ENCODE measurements at places on chromosomes 16 and 17.

DNA sequence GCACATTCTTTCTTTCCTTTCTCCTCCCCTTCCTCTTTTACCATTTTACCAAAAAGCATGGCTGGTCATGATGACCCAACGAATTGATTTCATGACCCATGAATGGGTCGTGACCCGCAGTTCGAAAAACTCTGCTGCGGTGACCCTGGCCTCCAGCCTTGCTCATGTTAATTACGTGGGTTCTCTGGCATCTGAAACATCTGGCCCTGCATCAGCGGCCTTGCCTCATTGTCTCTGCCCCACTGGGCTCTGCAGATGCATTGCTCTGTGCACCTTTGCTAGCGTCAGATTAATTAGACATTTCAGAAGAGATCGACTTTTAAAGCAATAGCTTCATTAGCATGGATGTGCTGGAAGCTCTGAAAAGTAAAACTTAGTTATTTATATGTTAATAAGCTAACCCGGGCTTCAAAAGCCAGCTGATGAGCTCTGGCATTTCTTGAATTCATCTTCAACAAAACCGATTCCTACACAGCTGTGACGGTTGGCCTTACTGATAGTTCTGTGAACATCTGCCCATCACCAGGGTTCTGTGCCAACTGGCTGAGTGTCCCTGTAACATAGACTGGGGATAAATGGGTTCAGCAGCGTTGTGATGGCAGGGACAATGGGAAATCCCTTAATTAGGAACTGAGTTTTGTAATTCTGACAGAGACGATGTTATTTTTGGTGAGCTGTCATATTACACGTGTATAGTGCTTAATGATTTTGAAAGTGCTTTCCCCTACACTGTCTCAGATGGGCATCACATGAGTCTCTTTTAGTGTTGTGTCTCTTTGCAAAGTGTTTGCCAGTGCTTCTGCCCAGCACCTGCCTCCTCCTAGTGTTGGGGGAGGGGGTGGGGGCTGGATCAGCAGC is 225.9 kb upstream of the EEF2KMT start:
- DNase-seq: no peak

- no peak for DNase-seq
Measured at GRCh38 chr16:53083119-53083518, 28.3 kb downstream of the CHD9 start.

DNA sequence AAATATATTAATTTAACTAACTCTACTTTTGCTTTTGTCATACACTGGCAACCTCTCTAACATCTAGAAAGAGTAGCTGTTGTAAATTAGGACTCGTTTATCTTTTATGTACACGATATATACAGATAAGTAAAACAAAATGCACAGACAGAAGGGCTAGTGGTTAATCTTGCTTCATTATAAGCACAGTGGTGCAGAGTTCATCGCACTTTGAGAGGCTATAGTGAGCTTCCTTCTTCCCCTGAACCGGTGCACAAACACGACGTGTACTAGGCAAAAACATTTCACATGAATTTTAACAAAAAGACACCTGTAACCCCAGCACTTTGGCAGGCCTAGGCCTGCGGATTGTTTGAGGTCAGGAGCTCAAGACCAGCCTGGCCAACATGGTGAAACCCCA is 10.4 kb upstream of the GOT2 start:
- DNase-seq: no peak

GRCh38 chr16:60204181-60204580 is 1470.1 kb upstream of the GOT2 start:
- peak; percentile 61 for DNase-seq

- DNase-seq: no peak
Measured at GRCh38 chr16:49127103-49127502, 154.5 kb downstream of the CBLN1 start.

GRCh38 chr16:81778861-81779535 is at the start of gene PLCG2:
Gene PLCG2 (plus strand): TSS chr16:81779291. CDS start chr16:81785990, 6,699 bp downstream.
- peak; percentile 16 for DNase-seq

GRCh38 chr17:36184023-36184765 is 7.8 kb upstream of the TBC1D3B start:
- no peak for DNase-seq

- no peak for DNase-seq
Measured at GRCh38 chr17:49762151-49762941, 1.6 kb downstream of the FAM117A start.

GRCh38 chr16:23280483-23280967 is 21.6 kb upstream of the SCNN1B start:
- no peak for DNase-seq

DNA sequence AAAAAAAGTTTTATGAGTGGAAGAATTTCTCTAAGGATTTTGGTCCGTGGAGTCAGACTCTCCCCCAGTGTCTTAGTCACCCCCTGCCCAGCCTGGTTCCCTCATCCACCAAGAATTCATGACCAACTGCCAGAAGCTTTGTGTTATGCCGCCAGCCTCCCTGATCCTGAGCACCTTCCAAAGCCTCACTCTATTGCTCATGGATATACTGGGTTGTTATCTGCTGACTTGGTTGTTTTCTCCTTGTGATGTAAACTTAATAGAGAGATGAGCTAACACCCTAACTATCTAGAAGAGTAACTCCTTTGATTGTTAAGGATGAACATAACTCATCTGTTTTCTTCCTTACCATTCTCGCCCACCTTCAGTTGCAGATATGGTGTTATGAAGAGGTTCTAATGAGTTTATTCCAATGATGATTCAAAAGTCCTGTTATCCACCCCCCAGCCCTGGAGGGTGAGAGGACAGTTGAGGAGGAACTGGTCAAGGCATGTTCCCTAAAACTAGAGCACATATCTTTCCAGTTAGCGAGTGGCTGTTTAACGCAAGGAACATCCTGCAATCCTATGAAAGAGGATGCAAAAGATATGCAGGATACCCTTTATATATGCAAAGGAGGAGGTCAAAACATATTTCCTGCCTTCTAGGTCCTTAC is 1.5 kb upstream of the PSMD3 start:
- DNase-seq: peak; percentile 90

DNA sequence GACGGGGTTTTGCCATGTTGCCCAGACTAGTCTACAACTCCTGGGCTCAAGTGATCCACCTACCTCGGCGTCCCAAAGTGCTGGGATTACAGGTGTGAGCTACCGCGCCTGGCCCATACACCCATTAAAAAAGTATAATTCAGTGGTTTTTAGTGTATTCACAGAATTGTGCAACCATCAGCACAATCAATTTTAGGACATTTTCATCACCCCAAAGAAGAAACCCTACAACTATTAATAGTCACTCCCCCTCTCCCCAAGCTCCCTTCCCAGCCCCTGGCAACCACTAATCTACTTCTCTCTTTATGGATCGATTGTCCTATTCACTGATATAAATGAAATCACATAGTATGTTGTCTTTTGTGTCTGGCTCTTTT is 3.8 kb upstream of the EEF2K start:
- DNase-seq: no peak

DNA sequence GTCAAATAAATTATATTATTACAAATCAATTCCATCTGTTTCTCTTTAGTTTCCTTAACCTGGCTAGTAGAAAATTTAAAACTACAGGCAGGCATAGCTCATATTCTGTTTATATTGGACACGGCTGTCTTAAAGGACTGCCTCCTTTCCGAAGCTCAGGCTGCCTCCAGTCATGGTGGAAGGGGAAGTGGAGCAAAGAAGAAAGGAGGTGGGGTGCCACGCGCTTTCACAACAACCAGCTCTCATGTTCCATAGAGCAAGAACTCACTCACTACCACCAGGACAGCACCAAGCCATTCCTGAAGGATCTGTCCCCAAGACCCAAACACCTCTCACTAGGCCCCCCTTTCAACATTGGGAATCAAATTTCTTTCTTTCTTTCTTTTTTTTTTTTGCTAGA is 149.3 kb upstream of the KCNJ18 start:
- DNase-seq: no peak

- DNase-seq: peak; percentile 72
Measured at GRCh38 chr17:13154398-13154797, 136.6 kb upstream of the ELAC2 start.

GRCh38 chr17:49567871-49568694 is 7.6 kb upstream of the NXPH3 start:
- peak; percentile 71 for DNase-seq

GRCh38 chr17:2176499-2177169 is 121.7 kb downstream of the HIC1 start:
- no peak for DNase-seq

- DNase-seq: no peak
Measured at GRCh38 chr17:7855660-7856010, 769 bp downstream of the TMEM88 start.

DNA sequence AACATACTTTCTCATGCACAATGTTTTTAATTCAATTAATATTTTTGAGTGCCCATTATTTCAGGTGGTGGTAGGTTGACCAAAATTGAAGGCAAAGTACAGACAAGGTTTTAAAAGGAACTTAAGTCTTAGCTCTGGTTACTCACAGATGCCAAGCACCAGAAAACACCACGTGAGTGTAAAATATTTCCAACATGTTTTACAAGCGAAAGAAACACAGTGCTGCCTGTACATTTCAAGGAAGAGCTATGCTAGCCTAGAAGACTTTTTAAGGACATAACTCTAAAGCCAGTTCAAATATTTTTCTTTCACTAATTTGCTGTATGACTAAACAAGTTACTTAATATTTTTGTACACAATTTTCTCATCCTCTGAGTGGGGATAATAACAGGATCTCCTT is 736.4 kb upstream of the GOT2 start:
- DNase-seq: no peak

- no peak for DNase-seq
Measured at GRCh38 chr16:61944004-61944403, 92.2 kb downstream of the CDH8 start.

DNA sequence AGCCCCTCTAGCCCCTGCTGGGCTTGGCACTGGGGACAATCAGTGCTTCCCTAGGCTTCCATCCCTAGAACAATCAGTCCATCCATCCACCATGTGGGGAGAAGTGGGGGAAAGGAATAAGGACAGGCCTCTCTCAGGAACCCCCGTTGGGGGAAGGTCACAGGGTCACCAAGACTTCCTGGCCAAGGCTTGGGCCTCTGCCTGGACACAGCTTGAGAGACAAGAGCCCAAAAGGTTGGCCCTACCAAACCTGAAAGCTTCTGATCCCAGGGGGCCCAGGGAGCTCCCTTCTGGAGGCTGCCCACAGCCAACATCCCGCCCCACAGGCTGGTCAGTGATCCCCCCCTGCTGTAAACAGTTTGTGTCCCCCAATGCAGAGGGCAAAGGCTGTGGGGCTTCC is 16.2 kb upstream of the MTMR4 start:
- no peak for DNase-seq

DNA sequence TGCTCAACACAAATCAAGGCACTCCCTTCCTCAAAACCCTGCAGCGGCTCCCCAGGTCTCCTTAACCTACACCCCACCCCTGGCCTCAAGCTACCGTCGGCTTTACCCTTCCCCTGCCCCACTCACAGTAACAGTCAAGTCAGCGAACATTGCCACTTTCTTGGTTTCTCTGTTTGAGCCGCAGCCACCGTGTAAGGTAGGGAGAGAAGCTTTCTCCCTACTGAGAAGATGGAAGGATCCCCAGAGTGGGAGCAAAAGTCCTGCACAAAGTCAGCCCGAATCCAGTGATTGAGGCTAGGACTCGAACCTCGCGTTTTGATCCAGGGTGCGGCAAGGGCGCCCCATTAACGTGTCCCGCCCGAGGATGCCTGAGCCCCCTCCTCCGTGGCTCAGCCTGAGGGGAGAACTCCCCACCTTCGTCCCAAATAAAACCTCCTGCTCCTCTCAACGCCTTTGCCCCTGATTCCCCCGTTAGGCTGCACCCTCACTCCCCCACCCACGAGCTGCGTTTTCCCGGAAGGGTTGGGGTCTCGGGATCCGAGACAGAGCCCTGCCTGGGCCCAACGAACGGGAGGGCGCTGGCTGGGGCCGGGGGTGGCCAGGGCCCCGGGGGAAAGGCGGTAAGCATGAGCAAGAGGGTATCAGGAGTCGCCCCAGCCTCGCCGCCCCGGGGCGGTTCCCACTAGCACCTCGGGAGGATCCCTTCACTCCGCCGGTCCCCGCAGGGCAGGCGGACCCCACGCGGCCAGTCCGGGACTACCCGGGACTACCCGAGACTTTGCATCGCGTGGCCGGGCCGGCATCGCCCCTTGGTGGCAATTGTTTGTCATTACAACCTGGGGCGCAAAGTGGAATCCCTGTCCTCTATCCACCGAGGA is 9.9 kb upstream of the NAGS start:
- DNase-seq: peak; percentile 62

DNA sequence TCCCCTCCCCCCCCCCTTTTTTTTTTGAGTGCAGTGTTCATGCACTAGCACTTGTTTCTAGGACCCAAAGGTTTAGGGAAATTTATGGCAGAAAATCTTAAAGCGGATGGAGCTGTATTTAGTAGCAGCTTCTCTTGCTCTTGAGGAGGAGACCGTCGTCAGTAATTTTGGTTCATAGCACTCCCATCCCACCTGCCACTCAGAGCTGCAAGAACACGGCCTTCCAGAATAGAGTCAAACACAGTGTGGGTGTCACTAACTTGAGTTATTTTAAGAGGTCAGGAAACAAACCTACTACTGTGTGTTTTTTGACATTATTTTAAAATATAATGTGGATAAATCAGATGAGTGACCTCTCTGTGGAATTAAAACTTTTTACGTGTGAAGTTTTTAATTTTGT is 37.3 kb downstream of the SEC14L1 start:
- DNase-seq: no peak

- no peak for DNase-seq
Measured at GRCh38 chr17:26818736-26819135, 475.2 kb upstream of the WSB1 start.

DNA sequence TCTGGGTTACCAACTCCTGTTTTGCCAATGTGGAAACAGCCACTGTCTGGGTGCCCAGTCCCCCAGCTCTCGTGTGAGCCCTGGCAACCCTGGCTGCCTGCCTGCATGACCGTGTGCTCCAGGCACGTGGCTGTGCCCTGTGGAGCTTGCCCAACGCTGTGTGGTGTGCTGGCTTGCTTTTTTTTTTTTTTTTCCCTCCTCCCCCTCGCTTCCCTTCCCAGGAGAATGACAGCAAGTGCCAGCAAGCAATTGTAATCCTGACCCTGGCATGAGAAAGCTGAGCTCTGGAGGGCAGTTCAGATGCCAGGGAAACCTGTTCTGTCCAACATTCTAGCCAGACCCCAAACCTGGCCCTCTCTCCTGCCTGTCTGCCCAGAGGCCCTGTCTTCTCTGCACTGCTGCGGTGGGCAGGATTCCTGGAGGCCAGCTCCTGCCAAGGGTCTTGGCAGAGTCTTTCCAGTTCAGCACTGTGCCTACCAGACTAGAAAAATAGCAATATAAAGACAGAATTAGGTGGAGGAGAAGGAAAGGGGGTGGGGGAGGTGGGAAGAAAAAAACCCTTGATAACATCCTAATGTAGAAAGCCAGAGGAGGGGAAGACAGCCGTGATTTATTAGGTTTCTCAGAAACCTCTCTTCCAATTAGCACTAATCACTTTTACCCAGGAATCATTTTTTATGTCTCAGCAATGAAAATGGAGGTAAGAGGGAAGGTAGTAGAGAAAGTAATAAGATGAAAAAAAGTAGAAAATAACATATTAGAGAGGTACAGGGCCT is 9.0 kb downstream of the HLF start:
- no peak for DNase-seq

GRCh38 chr17:30520436-30520835 is 43.2 kb downstream of the GOSR1 start:
- peak; percentile 81 for DNase-seq

- DNase-seq: no peak
Measured at GRCh38 chr16:81620796-81621195, 158.3 kb upstream of the PLCG2 start.

Data from fibroblast of upper back skin (primary cell).